Lung (tissue), 17 donors: ENCODE measurements at places on chromosomes 1 and 21.

DNA sequence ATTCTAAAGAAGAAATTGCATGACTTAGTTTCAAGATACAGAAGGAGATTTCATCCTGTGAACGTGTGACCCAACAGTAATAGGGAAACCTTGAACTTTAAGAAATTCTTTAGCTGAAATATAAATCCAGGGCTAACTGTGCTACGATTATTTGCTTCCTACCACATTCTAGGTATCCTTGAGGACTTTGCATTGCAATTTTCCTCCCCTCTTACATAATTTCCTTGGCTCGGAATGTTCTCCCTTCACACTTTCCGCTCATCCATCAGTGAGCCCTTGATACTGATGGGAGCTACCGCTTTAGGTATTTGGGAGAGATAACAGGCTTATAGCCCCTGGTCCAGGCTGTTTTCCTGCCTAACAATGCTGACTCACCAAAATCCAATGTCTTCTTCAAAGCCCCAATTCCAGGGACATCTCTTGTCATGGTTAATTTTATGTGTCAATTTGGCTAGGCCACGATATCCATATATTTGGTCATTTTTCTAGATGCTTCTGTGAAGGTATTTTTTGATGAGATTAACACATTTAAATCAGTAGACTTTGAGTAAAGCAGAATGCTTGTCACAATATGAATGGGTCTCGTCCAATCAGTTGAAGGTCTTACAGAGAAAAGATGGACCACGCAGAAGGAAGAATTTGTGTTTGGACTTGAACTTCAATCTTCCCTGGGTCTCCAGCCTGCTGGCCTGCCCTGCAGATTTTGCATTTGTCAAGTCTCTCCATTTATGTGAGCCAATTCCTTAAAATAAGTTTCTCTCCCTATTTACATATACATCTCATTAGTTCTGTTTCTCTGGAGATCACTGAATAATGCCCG, 121.2 kb downstream of the PTPN14 start:
- DNase-seq, result no peak

DNA sequence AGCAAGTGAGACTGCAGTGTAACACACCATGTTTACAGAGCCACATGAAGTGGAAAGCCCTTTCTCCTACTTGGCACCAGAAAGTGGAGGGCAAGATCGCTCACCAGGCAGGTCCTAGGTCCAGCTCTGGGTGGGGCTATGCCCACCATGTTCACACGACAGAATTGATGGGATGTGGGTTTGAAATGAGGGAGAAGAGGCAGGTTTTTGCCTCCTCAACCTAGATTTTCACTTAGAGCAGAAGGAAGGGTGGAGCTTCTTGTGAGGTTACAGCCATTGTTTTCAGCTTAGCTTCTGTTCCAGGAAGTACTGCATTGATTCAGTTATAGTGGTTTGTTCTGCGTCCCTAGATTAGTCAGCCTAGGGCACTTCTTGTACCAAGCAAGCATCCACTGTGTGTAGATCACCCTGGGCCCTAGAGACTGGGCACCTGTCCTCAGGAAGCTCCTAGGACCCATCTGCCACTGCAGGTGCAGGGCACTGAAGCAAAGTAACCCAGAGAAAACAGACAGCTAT, 2.3 kb downstream of the CD53 start:
- DNase-seq, result peak; percentile 2

GRCh38 chr1:18798946-18799345, 60.5 kb downstream of the TAS1R2 start:
- no peak for DNase-seq

- no peak for DNase-seq
Observed at GRCh38 chr21:42523941-42524340, 10.3 kb downstream of the SLC37A1 start.

GRCh38 chr1:40306296-40306695, 10.8 kb downstream of the COL9A2 start:
- peak; percentile 70 for DNase-seq

DNA sequence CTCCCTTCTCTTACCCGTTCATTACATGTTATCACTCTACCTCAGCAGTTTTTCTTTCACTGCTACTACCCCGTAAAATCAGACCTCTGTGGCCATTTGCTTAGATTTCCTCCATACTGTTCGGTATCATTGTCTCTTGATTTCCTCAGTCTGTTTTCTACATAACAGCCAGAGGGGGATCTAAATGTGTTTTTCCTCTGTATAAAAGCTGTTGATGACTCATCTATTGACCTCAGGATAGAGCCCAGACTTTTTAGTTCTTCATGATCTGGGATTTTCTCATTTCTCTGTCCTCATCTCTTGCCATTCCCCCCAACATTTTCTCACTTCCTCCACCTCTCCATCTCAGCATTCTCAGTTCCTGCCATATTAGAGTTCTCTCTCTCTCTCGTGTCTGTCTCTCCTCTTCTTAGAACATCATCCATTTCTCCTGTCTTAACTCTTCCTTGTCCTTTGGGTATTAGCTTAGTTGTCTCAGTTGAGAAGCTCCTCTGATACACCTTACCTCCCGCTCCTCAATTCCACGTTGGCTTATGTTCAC, 10.5 kb downstream of the OTUD3 start:
- DNase-seq, result no peak

DNA sequence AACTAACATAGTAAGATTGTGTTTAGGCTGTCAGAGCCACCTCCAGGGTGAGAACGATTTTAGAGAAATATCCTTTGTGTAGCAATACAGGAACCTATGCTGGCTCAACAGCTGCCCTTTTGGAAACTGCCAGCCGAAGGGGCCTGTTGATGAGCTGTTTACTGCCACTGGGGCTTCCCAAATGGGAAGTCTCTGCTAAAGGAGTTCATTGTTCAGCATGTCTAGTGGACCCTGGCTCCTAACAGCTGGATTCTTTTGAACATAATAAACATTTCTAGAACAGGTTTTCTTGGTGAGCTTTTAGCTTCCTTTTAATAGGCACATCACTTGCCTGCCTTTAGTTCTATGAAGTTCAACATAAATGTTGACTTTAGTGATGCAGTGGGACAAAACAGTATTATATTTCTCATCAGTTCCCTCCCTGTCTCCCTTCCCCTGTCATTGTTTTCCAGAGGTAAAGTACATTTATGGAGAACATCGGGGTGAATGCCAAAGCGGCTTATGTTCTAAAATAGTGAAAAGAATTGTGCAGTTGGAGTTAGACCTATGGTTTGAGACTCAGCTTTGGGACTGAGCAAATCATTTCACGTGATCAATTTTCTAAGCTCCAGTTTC, 57.4 kb downstream of the UCK2 start:
- peak; percentile 48 for DNase-seq

GRCh38 chr1:116667575-116668105, at the start of gene IGSF3:
Gene IGSF3 (minus strand): TSS chr1:116667733. CDS start chr1:116666326, 1,407 bp downstream.
- DNase-seq, result peak; percentile 79

DNA sequence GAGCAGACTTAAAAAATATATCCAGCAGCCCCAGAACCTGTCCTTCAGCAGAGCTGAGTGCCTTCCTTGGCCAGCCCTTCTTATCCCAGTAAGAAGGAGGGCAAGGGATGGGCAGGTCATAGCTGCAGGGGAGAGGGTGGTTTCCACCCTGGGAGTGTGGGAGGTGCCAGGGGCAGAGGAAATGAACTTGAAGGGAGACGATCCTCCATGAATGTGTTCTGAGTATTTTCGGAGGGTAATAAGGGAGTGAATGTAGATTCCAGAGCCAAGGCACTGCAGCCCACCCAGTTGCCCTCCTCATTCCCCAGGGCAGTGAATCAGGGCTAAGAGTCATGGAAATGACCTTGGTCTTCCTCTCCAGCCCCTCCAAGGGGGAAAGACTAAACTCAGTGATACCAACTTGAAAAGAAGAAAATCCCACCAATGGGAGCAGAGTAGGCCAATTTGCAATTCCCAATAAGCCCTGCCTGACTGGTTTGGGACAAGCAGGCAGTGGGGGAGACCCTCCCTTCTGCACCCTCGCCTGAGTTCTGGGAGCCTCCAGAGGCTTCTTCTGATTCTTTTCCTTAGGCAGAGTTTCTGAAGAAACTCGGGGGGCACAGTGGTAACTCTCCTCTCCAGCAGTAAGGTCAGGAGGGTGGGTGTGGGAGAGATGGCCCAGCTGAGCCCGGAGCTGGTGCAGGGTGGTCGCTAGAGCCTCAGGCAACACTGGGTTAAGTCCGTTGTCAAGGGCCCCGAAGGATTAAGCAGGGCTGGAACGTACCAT, 4.2 kb downstream of the MYOG start:
- DNase-seq, result no peak

DNA sequence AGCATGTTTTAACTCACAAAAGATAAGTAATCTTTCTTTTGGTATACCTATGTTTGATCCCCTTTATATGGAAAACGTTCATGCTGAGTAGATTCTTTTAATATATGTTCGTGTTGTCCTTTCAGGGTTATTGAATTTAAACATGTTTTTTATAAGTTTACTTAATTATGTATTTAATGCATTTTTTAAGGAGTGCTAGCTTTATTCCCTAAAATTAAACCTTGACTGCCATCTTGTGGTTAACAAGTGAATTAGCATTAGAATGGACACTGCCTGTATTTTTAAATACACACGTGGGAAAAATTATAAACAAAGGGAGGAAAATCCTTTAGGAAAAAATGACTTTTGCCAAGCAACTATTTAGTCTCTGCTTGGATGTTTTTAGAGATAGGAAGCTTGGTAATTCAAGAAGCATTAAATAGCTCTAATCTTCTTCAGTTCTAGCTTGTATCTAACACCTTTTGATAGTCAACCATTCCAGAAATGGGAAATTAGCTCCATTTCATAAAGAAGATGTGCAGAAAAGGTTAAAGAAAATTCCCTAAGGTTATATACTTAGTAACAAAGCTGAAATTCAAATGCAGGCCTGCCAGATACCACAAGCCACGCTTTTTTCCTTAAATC, 43.0 kb downstream of the UBE2U start:
- no peak for DNase-seq
